ENCODE measurements at places on chromosomes 7 and 10. TPM values are rescaled to one million over a fixed set of nuclear protein-coding genes. Genes with fewer than 3 reads are reported as not detected.

GRCh38 chr7:124072603-124073309 is 39.9 kb upstream of the TMEM229A start:
- no peak for DNase-seq

Gene GPRIN2
- polyA plus RNA-seq = 0.82 TPM

DNA sequence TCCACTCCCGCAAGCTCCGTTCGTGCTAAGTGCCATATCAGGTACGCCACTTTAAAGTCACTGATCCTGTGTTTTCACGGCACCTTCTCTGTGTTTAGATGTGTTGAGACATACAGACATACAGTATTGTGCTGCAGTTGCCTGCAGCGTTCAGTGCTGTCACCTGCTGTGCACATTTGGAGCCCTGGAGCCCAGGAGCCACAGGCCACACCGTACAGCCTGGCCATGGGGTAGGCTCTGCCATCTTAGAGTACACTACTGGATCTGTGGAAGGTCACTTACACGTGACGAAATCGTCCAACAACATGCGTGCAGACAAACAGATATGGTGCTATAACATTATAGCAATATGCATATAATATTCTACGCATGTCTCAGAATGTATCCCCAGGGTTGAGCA is 111.3 kb downstream of the ELFN1 start:
- no peak for DNase-seq

DNA sequence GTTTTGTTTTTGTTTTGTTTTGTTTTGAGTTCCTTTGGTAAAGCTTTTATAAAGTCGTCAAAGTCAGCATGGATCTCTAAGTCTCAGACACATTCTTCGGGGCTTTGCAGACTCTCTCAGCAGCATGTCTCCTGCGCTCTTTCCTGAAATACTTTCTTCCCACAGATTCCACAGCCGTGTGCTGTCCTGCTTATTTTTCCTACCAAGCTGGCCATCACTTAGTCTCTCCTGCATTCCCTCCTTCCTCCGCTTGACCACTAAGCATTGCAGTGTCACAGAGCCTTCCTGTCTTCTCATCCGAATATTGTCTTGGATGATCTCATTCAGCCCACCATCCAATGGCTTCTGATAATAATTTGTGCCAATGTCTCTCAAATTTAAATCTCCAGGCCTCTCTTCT is 434.3 kb upstream of the C7orf33 start:
- no peak for DNase-seq

GRCh38 chr10:123515661-123516060 is 150.5 kb upstream of the GPR26 start:
- no peak for DNase-seq

GRCh38 chr10:48623009-48623408 is 18.1 kb upstream of the ARHGAP22 start:
- DNase-seq = no peak

- no peak for DNase-seq
These were observed 59.7 kb upstream of the TBX20 start for GRCh38 chr7:35313575-35313974.

Gene ACTL6B
- polyA plus RNA-seq = 0.18 TPM

DNA sequence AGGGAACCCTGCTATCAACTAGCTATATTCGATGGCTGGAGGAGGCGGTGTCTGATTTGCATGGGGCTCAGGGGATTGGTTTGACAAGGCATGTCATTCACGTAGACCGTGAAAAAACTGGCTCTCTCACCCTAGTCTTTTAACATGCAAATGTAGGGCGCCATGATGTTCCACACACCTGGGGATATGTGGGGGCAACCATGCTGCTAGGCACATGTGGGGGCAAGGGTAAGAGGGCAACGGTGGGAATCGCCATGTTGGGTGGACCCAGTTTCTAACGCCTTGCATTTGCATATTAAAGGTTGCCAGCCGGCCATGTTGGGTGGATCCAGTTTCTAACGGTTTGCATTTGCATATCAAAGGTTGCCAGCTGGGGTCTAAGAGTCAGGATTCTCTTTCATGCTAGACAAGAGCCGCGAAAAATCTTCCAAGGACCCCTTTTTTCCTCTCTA is 419.2 kb upstream of the NFE2L3 start:
- DNase-seq = no peak

Gene CDHR3
- polyA plus RNA-seq = 2.2 TPM

GRCh38 chr7:50507898-50508470 is 57.2 kb downstream of the DDC start:
- DNase-seq = peak; percentile 26
